BJ (cell line): ENCODE measurements at places on chromosomes 2 and 18. TPM values are rescaled to one million over a fixed set of nuclear protein-coding genes. Genes with fewer than 3 reads are reported as not detected.

DNA sequence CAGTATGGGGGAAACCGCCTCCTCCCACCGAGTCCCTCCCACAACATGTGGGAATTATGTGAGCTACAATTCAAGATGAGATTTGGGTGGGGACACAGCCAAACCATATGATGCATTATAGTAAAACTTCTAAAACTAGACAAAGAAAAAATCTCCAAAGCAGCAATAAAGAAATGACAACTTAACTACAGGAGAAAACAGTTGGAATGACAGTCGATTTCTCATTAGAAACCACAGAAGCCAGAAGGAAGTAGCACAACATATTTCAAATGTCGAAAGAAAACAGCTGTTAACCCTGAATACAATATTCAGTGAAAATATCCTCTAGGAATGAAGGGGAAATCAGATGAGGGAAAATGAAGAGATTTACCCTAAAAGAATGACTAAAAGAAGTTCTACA lies 53.5 kb upstream of the TCF4 start:
- no peak for DNase-seq

The SERPINB2 gene
- 15.2 and 22.1 TPM in 2 replicates for polyA plus RNA-seq

DNA sequence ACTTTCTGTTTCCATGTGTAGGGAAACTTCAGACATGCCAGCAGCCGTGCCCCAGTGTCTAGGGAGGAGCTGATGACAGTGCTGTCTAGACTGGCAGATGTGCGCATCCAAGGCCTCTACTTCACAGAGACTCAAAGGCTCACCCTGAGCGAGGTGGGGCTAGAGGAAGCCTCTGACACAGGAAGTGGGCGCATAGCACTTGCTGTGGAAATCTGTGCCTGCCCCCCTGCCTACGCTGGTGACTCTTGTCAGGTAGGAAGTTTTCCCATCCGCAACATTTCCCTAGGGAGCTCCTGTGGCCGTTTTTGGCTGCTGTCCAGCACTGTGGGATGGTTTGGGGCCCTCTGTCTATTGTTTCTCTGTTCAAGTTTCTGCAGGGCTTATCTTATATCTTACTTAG lies 143.1 kb upstream of the TTC39C start:
- DNase-seq, result no peak

DNA sequence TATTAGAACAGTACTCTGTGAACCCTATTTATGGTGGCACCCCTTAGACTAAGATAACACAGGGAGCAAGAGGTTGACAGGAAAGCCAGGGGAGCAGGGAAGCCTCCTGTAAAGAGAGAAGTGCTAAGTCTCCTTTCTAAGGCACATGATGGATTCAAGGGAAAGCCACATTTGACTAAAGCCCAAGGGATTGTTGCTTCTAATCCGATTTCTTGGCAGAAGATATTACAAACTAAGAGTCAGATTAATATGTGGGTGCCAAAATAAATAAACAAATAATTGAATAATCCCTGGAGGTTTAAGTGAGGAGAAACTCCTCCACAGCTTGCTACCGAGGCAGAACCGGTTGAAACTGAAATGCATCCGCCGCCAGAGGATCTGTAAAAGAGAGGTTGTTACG lies 333.2 kb downstream of the SOX11 start:
- DNase-seq, result no peak

- no peak for DNase-seq
Observed at GRCh38 chr2:128651000-128651399, 332.3 kb upstream of the HS6ST1 start.
